Stimulated activated CD4-positive, alpha-beta T cell treated with anti-CD3 and anti-CD28 coated beads, Interleukin-4, amount 100 ng/mL, for 4 hours (primary cell): ENCODE measurements at places on chromosomes 7 and 10.

DNA sequence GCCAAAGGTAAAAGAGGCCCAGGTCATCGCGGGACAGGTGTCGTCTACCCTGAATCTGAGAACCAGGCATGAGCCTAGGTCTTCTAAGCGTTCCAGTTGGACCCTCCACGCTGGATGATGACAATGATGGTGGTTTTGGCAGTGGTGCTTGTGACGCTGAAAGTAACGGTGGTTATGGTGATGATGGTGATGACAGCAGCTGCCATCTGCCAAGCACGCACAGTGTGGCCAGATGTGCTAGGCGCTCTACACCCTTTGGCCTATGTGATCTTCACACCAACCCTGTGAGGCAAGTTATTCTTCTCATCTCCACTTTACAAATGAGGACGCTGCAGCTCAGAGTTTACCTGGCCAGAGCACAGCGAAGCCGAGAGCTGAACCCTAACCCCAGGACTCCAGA is 93.9 kb downstream of the FAM53B start:
- no peak for DNase-seq

- no peak for DNase-seq
Observed at GRCh38 chr10:110616493-110617033, 27.6 kb upstream of the RBM20 start.

DNA sequence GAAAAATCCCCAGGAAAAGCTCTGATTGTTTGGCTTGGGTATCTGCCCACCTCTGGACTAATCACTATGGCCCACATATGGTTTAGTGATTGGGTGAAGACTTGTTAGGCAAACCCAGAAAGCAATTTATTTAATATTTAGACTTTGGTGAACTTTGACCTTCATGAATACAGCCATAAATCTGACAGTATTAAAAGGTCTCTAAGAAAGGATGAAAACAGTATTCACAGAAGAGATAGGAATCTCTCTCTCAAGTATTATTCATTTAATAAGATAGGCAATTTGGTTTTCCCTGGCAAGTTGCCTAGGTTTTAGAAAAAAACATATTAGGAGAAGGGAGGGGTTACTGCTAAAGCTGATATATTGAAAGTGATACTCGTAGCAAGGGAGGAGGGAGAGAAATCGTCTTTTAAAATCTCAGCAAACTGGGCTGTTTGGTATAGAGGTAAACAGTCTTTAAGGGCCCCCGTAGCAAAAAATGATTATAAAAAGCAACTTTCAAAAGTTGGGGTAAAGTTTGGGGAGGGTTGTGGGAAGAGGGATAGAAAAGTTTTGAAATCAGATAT is 57.1 kb downstream of the LSMEM1 start:
- no peak for DNase-seq

DNA sequence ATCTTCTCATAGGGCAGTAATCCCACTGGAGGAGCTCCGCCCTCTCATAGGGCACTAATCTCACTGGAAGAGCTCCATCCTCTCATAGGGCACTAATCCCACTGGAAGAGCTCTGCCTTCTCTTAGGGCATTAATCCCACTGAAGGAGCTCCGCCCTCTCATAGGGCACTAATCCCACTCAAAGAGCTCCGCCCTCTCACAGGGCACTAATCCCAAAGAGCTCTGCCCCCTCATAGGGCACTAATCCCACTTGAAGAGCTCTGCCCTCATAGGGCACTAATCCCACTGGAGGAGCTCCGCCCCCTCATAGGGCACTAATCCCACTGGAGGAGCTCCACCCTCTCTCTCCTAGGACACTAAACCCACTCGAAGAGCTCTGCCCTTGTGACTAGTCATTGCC is 3.4 kb upstream of the FUOM start:
- no peak for DNase-seq

DNA sequence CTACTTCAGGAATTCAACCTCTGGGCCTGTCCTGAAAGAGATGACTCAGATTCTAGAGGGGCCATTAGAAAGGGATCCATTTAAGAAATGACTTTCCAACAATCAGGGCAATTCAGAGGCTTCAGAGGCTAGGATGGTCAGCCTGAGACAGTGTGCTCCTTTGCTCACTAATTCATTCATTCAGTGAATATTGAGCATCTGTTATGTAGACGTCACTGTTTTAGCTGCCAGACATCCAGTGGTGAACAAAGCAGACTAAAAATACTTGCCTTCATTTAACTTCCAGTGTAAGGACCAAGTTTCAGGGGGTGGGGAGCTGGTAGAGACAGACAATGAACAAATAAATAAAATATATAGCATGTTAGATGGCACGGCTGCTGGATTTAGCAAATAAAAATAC is 1.6 kb downstream of the KIAA1217 start:
- no peak for DNase-seq

- no peak for DNase-seq
Observed at GRCh38 chr10:22723783-22724182, 9.4 kb upstream of the PIP4K2A start.

- no peak for DNase-seq
Observed at GRCh38 chr7:117218700-117219099, 104.2 kb downstream of the WNT2 start.

- no peak for DNase-seq
Observed at GRCh38 chr7:138259675-138260074, 183.4 kb downstream of the AKR1D1 start.
